Stimulated activated CD4-positive, alpha-beta T cell treated with anti-CD3 and anti-CD28 coated beads, Interleukin-2, amount 100 ng/mL, for 48 hours (primary cell): ENCODE measurements at places on chromosomes 7 and 10.

DNA sequence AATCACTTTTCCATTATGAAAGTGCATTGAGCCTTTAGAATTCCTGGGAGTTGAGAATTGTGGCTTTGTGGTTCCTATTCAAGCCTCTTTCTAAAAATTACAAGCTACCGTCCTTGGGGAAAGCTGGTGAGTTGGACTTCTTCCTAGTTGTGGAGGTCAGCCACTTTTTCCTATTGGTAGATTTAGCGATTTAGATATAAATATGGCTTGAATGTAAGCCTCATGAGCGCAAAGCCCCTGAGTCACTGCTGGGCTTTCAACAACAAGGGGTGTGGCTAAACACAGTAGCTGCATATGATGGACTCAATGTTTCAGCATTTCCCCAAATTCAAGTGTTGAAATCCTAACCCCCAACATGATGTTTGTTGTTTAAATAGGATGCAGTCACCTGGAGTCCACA, 150.0 kb upstream of the IGFBP3 start:
- DNase-seq, result no peak

GRCh38 chr10:58177362-58177947, 90.2 kb downstream of the IPMK start:
- DNase-seq, result no peak

DNA sequence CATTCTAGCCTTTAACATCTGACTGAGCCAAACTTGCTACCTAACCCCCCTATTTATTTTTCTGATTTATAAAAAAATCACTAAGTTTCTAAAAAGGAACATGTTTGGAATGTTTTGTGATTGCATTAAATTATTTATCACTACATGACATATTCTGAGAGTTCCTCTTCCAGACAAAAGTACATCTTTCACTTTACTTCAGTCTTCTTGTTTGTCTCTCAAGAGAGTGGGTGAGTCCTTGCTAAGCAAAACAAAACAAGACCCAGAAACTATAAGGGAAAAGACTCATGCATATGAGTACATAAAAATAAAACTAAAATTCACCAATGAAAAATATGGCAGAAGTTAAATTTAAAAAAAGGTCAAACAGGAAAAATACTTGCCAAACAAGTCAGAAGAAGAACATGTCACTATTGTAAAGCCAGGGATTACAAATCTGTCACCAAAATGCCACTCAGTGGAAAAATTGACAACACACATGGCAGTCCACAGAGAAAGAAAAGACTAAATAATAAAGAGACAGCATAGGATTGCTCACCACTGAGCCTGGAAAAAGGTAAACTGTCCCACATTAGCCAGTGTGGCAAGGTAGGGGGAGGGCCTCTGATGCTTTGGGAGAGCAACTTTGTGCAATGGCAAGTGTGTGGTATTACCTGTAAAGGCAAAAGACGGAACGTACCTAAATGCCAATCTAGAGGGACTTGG, 166.7 kb upstream of the ZNF32 start:
- no peak for DNase-seq

- no peak for DNase-seq
Measured at GRCh38 chr10:3976718-3977117, 191.7 kb upstream of the KLF6 start.

GRCh38 chr7:79988653-79989052, 146.0 kb upstream of the GNAI1 start:
- DNase-seq, result no peak
